ENCODE measurements at places on chromosomes 5 and 9.
A peak's percentile ranks its signal among the peaks of the same experiment; 100 is the strongest.

DNA sequence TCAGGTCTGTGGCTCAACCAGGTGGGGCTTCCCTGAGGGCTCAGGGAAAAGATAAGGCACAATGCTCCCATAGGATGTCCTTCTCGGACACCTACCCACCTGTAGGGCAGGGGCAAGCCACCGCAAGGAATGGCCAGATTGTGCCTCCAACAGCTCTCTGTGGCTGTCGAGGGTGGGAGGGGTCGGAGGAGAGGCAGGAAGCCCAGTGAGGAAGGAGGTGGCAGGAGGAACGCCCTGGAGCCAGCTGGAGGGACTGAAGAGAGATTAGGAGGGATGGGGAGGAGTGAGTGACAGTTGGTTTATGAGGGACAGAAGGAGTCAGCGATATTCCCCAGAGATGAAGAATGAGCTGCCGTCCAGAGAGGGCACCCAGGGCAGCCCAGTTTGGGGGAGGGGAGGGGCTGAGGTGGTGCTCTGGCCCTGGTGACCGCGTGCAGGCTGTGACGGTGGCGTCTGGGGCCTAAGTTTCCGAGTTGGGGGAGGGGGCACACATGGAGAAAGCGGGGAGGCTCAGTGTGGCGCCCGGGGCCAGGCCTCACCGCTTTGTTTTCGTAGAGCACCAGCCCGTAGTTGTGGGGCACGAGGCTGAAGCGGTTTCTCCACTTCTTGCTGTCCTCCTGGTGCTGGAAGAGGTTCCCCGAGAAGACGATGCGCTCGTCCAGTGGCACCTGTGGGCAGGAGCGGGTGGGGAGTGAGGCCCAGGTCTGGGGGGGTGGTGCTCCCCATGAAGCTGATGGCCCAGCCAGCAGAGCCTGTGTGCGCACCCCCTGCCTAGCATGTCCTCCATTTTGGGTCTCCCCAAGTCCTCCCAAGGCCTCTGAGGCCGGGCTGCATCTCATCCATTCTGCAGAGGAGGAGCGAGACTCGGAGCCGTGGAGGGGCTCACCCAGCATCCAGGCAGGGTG, 75.6 kb downstream of the LRSAM1 start:
- no peak for DNase-seq

- DNase-seq: no peak
Measured at GRCh38 chr9:78871452-78872331, 574.8 kb downstream of the PSAT1 start.

DNA sequence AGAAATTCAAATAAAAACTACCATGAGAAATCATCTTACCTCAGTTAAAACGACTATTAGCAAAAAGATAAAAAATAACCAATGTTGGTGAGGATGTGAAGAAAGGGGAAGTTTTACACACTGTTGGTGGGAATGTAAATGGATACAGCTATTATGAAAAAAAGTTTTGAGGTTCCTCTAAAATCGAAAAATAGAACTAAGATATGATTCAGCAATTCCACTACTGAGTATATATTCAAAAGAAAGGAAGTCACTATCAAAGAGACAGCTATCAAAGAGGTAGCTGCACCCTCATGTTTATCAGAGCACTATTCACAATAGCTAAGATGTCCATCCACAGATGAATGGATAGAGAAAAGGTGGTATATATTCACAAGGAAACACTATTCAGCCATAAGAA, 1888.4 kb downstream of the MAT2B start:
- no peak for DNase-seq

DNA sequence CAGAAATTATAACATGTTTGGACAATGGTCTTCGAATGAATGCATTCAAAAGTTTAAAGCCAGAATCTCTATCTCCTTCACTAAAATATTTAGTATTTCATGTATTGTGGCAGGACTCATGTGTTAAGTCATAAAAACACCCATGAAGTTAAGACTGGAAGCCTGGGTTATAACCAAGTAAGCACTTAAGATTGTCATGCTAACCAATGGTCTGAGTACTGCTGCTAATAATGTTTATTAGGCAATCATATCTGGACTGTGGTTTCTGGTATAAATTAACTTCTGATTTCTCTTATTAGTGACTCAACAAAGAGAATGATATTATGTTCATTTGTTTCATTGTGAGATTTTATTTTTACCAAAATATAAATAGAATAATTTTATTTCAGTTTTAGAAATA, 297.9 kb upstream of the EDIL3 start:
- no peak for DNase-seq

- DNase-seq: no peak
Measured at GRCh38 chr9:129497005-129497812, 123.7 kb downstream of the C9orf50 start.

DNA sequence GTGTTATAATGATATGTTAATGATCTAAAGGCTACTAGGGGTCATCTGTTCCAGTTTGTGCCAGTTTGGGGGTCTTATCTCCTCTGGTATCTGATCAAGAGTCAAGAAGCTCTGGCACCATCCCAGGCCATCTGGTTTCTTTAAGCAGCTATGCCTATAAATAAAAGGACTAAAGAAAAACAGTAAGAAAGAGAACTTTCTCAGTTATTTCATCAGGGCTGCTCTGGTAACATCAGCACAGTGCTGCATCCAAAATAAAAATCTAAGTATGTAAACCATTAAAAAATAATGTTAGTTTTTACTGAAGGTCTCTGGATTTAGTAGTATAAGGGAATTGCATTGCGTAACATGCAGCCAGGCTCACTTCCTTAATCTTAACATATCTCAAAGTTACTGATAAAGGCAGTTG, 185.0 kb downstream of the NR2F1-AS1 start:
- DNase-seq: no peak

DNA sequence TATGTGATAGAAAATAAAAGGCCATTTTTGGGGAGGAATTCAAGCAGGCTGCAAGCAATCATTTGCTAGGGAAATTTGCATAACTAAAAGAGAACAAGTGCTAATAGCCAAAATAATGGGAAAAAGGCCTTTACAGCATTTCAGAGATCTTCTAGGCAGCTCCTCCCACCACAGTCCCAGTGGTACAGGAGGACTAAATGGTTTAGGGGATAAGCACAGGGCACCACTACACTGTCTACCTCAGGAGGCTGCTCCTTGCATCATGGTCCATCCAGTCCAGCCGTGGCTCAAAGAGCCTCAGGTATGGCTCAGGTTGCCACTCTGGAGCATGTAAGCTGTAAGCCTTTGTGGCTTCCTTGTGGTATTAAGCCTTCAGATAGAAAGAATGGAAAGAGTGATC, 485.6 kb downstream of the PDE4D start:
- DNase-seq: no peak

DNA sequence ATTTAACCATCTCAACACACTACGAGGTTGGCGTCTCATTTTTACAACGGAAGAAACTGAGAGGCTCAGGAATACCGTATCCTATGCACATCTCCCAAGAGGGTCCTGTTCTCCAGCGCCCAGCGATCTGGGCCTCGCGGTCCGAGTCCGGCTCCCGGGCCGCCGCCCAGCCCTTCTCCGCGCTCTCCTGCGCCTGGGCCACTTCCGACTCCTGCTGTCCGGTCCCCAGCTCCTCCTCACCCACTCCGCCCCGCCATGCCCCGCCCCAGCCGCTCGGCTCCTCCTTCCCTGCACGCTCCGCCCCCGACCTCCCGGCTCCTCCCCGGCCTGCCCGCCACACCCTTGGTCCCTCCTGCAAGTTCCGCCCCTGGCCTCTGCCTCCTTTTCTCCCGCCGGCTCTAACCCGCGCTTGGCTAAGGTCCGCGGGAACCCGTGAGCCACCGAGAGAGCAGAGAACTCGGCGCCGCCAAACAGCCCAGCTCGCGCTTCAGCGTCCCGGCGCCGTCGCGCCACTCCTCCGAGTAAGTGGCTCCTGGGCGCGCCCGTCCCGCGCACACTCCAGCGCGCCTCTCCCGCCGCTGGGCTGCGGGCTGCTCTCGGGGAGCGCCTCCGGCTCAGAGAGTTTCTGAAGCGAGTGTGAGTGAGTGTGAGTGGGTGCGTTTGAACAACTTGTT, 87.3 kb upstream of the TNFAIP8 start:
- DNase-seq: peak; percentile 97

DNA sequence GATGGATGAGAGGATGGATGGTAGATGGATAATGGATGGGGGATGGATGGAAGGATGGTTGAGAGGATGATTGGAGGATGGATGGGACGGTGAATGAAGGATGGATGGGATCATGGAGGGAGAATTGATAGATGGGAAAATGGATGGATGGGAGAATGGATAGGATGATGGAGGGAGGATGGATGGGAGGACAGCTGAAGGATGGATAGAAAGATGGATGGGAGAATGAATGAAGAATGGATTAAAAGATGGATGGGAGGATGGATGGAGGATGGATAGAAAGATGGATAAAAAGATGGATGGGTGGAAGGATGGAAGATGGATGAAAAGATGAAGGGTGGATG, 218.3 kb upstream of the IER5L start:
- no peak for DNase-seq

DNA sequence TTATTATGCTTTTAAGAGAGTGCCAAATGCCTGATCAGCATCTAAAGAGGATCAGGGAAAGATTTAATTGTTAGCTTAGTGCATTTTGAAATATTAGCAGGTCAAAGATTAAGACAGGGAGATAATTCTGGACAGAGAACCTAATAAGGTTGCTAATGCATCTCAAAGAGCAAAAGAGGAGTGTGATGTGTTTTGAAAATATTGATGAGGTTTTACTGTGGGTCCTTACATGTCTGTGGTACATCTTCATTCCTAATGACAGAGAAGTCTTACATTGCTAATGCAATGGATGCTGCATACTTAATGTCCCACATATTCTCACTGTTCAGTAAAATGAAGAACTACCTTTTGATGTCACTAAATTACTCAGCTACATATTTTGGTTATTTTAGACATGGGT, 154.1 kb downstream of the TAF11L14 start:
- no peak for DNase-seq

GRCh38 chr9:88722753-88723152, 187.8 kb downstream of the NXNL2 start:
- no peak for DNase-seq

DNA sequence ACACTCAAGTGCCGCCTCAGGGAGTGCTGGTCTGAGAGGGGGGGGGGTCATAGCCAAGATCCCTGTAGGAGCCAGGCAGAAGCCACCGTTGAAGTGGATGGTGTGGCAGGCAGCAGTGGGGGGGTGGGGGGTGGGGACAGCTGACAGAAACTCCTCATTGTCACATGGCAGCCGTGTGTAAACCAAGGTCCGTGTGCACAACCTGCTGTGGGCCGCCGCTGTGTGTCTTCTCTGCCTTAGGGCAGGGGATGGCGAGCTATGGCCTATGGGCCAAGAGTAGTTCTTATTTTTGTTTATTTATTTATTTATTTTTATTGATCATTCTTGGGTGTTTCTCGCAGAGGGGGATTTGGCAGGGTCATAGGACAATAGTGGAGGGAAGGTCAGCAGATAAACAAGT, 13.4 kb downstream of the SQSTM1 start:
- DNase-seq: no peak

GRCh38 chr5:34652914-34653313, 3.2 kb upstream of the RAI14 start:
- no peak for DNase-seq

DNA sequence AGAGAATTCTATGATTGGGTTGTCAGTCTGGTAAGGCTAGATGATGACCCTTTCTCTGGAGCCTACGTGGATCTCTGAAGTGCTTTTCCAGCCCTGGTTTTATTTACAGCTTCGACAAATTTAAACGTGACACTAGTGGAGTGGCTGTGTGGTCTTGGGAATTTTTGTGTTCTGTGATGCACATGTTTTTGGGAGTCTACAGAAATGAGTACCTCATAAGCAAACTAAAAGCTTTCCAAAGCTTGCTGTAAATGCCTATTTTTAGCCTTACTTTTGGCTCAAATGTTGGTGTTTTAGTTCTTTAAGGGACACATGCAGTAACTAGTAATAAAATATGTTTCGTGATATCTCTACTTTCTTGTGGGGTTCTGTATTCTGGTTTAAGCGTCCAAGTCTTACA, 3.3 kb downstream of the LARP1 start:
- DNase-seq: no peak

DNA sequence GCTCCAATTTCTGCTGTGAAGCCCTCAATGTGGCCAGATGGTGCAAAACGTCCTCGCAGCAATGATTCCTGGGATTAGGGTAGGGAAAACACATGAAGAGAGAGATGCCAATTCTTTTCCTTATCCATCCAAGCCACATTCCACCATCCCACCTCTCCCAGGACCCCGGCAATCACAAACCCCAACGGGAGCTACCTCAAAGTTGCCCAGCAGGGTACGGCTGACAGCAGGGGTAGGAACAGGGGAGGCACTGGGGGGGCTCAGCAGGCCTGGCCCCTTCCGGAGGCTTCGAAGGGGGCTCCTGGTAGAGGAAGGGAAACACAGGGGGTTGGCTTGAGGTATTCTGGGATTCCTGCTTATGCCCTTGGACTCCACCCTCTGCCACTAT, 3.4 kb upstream of the STOML2 start:
- no peak for DNase-seq

DNA sequence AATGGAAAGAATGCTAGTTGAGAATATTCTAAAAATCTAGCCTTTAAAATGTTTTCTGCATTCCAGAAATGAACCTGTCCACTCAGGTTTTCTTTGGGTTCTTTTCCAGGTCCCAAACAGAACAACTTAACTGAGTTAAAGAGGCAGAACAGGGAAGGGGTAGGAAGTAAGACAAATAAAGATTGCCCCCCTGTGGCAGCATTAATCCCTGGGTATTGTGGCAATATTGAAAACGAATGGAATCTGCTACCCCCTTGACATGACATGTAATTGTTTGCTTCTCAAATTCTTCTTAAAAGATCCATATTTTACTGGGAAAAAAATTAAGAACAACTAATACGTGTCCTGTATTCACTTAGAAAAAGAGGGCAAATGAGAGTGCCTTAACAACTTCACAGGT, 9.3 kb upstream of the RBM22 start:
- DNase-seq: no peak

- no peak for DNase-seq
Measured at GRCh38 chr9:76932265-76932664, 26.4 kb upstream of the PRUNE2 start.

GRCh38 chr9:98047002-98047401, 9.5 kb upstream of the NANS start:
- no peak for DNase-seq

DNA sequence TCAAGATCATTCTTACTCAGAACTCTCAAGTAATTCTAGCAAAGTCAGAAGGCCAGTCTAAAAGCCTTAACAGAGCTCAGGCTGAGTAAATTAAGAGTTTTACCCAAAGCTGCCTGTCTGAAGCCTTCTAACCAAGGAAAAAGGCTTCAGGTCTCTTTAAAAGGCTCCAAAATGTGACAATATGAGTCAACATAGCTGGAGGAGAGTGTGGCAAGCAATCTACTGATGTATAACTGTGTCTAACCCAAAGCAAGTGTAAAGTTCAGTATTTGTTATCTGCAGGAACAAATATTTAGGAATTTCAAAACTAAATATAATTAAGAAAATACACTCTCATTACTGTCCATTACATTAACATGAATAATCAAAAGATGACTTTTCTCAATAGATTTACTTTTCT, 11.0 kb downstream of the ZBTB5 start:
- DNase-seq: no peak
